ENCODE measurements at places on chromosomes 16 and 17.
A peak's percentile ranks its signal among the peaks of the same experiment; 100 is the strongest.

DNA sequence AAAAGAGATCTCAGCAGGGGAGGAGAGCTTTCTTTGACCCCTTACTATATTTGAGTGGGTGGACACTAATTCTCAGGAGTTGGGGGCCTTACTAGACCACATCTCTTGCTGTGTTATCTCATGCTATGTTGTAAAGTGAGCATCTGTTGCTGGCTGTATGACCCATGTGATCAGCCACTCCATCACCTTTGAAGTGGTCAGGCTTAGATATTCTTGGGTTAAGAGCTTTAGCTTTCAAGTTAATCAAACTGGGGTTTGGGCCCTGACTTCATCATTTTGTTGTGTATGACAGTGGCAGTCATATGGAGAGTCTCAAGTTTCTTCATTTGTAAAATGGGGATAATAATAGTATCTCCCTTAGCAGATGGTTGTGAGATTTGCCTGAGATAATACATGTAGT is 201.1 kb downstream of the FTO start:
- no peaks in the 10 kb centered on the region for H3K27me3 ChIP-seq
- no peaks in the 10 kb centered on the region for H3K4me1 ChIP-seq
- H3K27ac ChIP-seq = no peak overlapping the region
- no peak for DNase-seq
- no peaks in the 10 kb centered on the region for H3K36me3 ChIP-seq

DNA sequence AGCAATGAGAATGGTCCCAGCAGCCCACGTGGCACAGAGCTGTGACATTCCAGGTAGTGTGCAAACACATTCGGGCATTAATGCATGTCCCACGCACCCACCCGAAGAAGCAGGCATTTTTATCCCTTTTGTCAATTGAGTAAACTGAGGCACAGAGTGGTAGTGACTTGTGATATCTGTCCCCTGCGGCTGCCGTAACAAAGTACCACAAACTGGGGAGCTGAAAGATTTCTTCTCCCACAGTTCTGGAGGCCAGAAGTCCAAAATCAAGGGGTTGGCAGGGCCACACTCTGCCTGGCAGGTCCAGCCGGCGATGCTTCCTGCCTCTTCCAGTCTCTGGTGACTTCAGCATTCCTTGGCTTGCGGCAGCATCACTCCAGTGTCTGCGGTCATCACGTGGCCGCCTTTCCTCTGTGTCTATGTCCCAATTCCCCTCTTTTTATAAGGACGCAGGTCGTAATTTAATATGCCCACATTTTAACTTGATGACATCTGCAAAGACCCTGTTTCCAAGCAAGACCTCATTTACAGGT is 221.9 kb upstream of the GSE1 start:
- H3K27ac ChIP-seq = no peak overlapping the region
- H3K4me1 ChIP-seq = no peaks in the 10 kb centered on the region
- H3K27me3 ChIP-seq = peaks cover 6% of the 10 kb centered on the region
- H3K4me3 ChIP-seq = no peak overlapping the region
- no peak for DNase-seq

DNA sequence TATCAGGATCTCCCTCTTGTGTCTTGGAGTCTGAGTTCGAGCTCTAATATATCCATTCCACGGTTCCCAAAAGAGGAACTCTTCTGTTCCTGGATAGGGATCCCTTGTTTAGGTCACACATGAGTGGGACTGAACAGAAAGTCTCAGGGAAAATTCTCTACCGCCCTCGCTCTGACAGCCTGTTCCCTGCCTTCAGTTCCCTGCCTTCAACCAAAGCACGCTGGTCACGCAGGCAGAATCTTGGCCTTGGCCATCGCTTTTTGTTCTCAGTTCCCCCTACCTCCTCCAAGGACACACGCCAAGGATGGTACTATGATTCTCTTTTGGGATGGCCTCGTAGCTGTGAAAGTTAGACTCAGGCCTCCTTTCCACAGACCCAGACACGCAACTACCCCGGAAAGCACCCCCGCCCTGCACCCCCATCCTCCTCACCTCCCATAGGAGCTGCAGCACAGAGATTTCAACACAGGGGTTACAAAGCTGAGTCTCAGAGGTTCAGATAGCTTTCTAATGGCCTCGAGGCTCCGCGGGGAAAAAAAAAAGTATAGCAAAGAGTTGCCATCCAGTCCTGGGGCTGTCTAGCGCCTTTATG is 1.5 kb upstream of the SHISA6 start:
- H3K36me3 ChIP-seq = no peaks in the 10 kb centered on the region
- H3K4me3 ChIP-seq = no peak overlapping the region
- no peak for DNase-seq
- H3K27ac ChIP-seq = no peak overlapping the region

GRCh38 chr16:16029431-16030011 is 80.1 kb downstream of the ABCC1 start:
- no peak overlapping the region for H3K4me3 ChIP-seq
- no peak for DNase-seq
- peak overlapping the region; percentile 48 for H3K27ac ChIP-seq
- H3K36me3 ChIP-seq = no peaks in the 10 kb centered on the region
- peaks cover 1% of the 10 kb centered on the region for H3K27me3 ChIP-seq

DNA sequence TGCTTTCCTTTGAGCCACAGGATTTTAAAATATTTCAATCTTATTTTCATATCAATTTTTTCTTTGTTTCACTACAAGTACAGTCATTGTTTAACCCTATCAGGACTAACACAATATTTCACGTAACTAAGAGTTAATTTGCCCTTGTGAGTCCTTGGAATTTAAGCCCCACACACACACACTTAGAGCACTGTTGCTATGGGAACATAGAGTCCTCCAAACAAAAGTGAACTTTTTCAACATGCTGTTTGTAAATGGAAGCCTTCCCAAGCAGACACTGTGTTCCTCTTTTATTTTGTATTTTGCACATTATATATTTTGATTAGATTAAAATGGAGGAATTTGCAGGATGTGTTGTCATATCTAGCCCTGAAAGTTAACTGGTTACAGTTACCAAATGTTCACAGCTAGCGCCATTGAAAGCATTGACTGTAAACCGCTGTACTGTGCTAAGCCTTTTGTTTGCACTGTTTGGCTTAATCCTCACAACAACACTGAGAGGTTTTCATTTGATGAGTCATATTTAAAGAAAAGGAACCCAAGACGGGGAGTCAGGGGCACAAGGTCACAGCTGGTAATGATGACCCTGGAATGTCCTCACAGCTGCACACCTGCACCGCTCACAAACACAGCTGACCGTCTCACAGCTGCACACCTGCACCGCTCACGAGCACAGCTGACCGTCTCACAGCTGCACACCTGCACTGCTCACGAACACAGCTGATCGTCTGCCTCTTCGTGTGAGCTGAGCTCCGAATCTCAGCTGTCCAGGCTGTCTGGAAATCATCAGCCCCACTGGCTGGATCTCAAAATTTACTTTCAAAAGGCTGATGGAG is 6.3 kb downstream of the HSBP1 start:
- DNase-seq = no peak
- H3K27ac ChIP-seq = no peak overlapping the region
- no peak overlapping the region for H3K4me3 ChIP-seq
- peaks cover 12% of the 10 kb centered on the region for H3K4me1 ChIP-seq

GRCh38 chr16:55091871-55092230 is 161.2 kb downstream of the IRX5 start:
- no peaks in the 10 kb centered on the region for H3K27me3 ChIP-seq
- no peaks in the 10 kb centered on the region for H3K36me3 ChIP-seq
- no peak overlapping the region for H3K4me3 ChIP-seq

DNA sequence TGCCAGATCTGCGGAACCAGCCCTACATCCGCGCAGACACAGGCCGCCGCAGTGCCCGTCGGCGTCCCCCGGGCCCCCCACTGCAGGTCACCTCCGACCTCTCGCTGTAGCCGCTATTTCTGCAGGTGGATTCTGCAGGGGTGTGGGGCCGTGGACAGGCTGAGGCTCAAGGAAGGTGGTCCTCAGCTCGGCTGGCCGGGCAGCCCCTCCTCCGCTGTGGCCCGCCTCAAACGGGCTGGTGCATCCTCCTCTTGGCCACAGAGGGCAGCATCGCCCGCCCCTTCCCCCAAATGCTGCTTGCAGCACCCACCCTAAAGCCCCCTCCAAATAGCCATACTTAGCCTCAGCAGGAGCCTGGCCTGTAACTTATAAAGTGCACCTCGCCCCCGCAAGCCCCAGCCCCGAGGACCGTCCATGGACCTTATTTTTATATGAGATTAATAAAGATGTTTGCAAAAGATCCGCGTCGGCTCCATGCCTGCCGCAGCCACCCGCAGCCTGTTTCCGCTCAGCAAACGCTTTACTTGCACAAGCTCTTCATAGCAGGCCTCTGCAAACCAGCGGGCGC is 14.9 kb downstream of the SPATA32 start:
- no peak for DNase-seq
- H3K27ac ChIP-seq = peak overlapping the region; percentile 89
- H3K4me1 ChIP-seq = peaks cover 39% of the 10 kb centered on the region
- peak overlapping the region; percentile 77 for H3K4me3 ChIP-seq
- H3K27me3 ChIP-seq = peaks cover 10% of the 10 kb centered on the region

GRCh38 chr16:83470416-83470815 is 337.4 kb upstream of the HSBP1 start:
- H3K4me3 ChIP-seq = no peak overlapping the region
- no peak for DNase-seq
- peaks cover 1% of the 10 kb centered on the region for H3K27me3 ChIP-seq
- H3K4me1 ChIP-seq = no peaks in the 10 kb centered on the region
- H3K27ac ChIP-seq = no peak overlapping the region

DNA sequence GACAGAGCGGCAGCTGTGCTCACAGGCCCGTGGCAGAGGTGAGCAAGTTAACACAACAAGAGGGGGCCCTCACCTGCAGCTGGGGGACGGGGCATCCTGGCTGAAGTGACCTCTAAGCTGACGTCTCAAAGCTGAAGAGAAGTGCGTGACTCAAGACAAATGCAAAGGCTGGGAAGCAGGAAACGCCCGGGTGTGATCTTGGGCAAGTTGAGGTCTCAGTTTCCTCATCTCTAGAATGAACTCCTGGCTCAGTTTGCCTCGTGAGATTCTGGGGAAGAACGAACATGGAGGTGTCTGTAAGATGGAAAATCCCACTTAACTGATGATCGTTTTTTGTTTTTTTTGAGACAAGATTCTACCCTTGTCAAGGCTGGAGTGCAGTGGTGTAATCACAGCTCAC is 40.1 kb upstream of the C1QL1 start:
- peaks cover 11% of the 10 kb centered on the region for H3K27me3 ChIP-seq
- no peaks in the 10 kb centered on the region for H3K4me1 ChIP-seq
- no peak overlapping the region for H3K27ac ChIP-seq
- H3K4me3 ChIP-seq = no peak overlapping the region

- no peak overlapping the region for H3K27ac ChIP-seq
- no peaks in the 10 kb centered on the region for H3K36me3 ChIP-seq
- DNase-seq = no peak
- no peaks in the 10 kb centered on the region for H3K4me1 ChIP-seq
- no peak overlapping the region for H3K4me3 ChIP-seq
- peaks cover 8% of the 10 kb centered on the region for H3K27me3 ChIP-seq
Measured at GRCh38 chr17:13698832-13699231, 97.1 kb upstream of the HS3ST3A1 start.

- no peaks in the 10 kb centered on the region for H3K36me3 ChIP-seq
- H3K4me3 ChIP-seq = no peak overlapping the region
- H3K4me1 ChIP-seq = peaks cover 37% of the 10 kb centered on the region
- DNase-seq = no peak
- H3K27ac ChIP-seq = peak overlapping the region; percentile 87
- peaks cover 16% of the 10 kb centered on the region for H3K27me3 ChIP-seq
Measured at GRCh38 chr16:48609652-48610029, 339 bp downstream of the N4BP1 start.

GRCh38 chr17:15171167-15172047 is 93.7 kb downstream of the PMP22 start:
- DNase-seq = peak; percentile 1
- H3K4me1 ChIP-seq = no peaks in the 10 kb centered on the region
- no peaks in the 10 kb centered on the region for H3K36me3 ChIP-seq
- no peak overlapping the region for H3K27ac ChIP-seq

DNA sequence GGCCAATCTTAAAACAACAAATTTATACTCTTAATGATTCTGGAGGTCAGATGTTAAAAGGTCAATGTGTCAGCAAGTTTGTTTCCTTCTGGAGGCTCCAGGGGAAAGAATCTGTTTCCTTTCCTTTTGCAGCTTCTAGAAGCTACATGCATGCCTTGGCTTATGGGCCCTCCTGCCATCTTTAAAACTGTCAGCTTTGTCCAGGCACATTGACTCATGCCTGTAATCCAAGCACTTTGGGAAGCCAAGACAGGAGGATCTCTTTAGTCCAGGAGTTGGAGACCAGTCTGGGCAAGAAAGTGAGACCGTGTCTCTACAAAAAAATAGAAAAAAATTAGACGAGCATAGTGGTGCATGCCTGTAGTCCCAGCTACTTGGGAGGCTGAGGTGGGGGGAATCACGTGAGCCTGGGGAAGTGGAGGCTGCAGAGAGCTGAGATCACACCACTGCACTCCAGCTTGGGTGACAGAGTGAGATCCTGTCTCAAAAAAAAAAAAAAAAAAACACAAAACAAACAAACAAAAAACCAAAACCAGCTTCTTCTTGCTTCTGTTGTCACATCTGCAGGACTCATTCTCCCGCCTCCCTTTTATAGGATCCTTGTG is 58.3 kb downstream of the NOS2 start:
- no peaks in the 10 kb centered on the region for H3K27me3 ChIP-seq
- H3K36me3 ChIP-seq = no peaks in the 10 kb centered on the region
- H3K4me3 ChIP-seq = no peak overlapping the region
- no peak for DNase-seq
- H3K4me1 ChIP-seq = no peaks in the 10 kb centered on the region

- no peaks in the 10 kb centered on the region for H3K36me3 ChIP-seq
- no peak overlapping the region for H3K4me3 ChIP-seq
- no peak for DNase-seq
- H3K4me1 ChIP-seq = no peaks in the 10 kb centered on the region
- peaks cover 5% of the 10 kb centered on the region for H3K27me3 ChIP-seq
Measured at GRCh38 chr17:83150369-83151055, 71.1 kb downstream of the METRNL start.

DNA sequence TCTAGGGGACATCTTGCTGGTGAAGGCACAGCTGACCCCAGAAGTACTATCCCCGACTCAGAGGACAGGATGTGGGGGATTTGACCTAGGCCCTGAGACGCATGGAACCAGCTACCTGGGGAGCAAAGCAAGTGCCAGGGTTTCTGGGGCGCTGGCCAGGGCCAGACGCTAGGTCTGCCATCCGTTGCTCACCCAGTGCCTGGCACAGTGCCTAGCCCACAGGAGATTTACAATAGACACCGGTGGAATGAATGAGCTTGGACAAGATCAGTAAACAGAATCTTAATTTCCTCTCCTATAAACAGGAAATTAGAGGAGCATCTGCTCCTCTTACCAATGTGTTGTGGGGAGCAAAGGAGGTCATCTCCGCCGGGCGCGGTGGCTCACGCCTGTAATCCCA is 5.0 kb downstream of the RPRML start:
- H3K27me3 ChIP-seq = peaks cover 6% of the 10 kb centered on the region
- H3K27ac ChIP-seq = no peak overlapping the region
- peaks cover 7% of the 10 kb centered on the region for H3K4me1 ChIP-seq
- H3K36me3 ChIP-seq = peaks cover 4% of the 10 kb centered on the region
- H3K4me3 ChIP-seq = no peak overlapping the region

Data from immature natural killer cell (primary cell).